ENCODE measurements at places on chromosomes 12 and 14. TPM values are rescaled to one million over a fixed set of nuclear protein-coding genes. Genes with fewer than 3 reads are reported as not detected.

DNA sequence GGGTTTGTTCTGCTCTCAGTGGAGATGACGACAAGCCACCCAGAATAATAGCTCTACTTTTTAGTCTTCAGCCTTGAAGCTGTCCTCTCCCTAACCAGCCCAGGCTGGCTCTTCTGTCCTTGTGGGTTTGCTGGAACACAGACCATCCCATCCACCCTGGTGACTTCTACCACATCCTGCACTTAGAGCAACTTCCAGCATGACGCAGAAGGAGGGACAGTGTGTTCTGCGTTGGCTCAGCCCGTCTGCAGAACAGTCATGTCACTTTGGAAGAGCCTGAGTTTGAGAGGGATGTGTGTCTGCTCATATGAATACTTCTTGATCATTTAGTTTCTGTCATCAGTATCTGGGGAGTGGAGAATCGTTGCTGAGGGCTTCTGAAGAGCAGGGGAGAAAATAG lies 198.0 kb downstream of the CACNA1C start:
- no peak for DNase-seq

DNA sequence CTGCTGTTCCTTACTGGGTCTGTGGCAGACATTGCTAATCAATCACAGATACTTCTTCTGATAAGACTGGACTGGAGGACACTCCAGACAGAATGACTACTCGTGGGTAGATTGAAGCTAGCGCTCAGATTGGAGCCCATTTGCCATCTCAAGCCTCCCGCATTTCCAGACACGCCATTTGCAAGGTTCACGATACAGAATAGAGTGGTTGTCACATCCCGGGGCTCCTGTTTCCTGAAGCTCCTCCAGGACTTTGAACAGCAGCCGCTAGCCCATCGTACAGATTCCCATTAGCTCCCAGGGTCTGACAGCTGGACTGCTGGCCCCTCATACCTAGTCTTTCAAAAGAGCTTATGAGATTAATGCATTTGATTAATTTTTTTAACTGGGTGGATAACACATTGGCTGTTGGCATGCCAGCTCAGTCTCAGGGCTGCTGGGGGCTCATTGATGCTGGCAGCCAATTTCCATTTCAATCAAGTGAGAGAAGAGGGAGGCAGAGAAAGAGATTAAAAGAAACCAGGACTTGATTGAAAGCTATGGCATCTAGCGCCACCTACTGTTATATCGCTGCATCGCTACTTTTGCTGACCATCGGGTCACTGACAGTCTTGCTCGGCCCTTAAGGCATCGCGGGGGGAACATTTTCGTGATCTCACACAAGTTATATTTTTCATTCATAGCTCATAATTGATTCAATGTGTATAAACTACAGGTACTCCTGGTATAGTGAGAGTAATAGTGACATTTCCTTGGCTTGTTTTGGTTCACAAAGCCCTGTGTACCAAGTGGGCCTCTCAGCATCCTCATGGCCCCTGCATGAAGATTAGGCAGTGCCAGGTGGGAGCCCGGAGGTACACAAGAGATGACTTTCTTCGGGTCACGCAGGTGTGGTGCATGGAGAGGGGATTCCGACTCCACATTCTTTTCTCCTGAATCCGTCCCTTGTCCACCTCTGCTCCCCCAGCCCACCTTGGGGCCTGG lies 78.6 kb downstream of the CCDC60 start:
- no peak for DNase-seq

DNA sequence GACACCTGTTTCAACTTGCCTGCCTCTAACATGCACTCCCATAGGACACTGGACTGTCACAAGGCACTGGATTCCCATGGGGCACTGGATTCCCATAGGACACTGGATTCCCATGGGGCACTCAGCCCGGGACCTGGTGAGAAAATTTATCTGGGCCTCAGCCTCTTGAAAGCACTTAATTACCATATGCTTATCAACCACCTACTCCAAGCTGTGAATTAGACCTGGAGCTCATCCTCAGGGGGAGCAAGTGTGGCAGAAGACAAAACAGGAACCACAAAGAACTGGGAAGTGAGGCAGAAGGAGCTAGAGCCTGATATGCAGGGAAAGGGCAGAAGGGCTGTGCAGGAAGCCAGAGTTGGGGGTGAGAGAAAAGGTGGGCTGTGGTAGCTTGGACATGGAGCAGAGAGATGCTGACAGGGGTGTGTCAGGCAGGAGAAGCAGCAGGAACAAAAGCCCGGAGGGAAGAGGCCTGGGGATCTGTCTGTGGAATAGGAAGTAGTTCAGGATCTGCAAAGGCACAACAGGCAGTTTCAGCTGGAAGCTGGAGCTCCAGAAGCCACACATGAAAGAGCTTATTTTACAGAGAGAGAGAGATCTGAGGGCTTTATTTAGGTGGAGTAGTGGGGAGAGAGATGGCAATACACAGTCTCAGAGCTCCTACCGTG lies 3.1 kb downstream of the KRT82 start:
- DNase-seq = no peak

GRCh38 chr14:99519931-99520421 lies 38.8 kb downstream of the CCNK start:
- no peak for DNase-seq

DNA sequence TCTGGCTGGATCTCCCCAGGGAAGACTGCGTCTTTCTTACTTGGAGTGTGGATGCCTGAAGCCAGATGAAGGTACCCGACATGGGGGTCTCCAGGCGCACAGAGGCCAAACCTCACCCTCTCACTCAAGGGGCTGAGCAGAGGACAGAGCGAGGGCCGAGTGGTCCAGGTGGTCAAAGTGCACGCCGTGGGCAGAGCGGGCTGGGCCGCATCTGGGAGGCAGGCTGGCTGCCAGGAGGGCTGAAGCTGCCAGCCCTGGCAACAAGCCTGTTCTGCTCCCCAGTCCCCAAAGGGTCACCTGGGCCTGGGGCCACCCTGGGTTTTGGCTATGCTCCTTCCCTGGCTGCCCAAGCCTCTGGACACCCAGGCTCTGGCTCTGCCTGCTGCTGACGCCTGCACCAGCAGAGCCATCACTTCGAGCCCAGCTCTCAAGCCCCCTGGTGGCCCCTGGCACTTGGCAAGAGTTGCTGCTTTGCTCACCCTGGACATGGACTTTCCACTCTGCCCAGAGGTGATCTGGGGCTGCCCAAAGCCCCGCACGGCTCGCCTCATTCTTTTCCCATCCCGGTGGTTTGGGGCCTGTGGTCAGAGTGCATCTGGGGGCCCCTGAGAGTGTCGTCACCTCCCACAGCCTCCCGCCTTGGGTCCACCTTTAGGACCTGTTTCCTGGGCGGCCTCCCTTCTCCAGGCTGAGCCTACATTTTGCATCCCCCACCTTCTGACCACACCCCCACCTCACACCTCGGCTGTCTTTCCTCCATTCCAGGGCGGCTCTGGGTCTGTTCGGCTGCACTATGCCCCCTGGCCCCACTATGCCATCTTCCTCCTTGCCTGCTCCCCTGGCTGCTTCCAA lies 2.8 kb downstream of the ADSS1 start:
- DNase-seq = no peak

The NFE2 gene
- not detected for total RNA-seq

The TSHR gene
- 0.17 TPM for total RNA-seq

The ETNK1 gene
- 98.5 TPM for total RNA-seq

- no peak for DNase-seq
Observed at GRCh38 chr14:74848768-74849167, 27.2 kb downstream of the PROX2 start.

The BRMS1L gene
- 3.7 TPM for total RNA-seq

DNA sequence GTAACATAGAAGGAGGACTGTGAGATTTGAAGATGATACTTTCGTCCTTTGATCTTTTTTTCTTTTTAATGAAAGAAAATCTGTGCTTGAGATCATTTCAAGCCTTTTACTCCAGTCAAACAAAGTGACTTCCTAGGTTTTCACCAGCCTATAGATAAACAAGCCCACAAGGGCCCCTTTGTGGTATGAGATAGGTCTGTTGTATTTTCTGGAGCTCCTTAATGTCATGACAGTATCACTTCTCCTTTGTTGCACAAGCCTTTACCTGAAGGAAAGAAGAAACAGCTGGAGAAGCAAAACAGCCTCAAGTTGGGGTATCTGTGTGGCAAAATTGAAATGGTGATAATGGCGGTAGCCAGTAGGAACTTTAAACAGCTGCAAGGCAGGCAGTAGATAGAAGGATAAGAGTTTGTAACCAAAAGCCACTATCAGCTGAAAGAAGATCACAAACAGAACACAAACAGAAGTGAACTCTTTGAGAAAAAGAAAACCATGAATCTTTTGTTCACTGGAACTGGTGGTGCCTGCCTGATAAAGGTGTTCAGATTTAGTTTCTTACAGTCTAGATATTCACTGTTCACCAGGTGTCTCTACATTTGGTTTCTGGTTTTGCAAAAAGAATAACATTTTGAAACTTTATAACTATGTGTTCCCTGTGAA lies 96.8 kb downstream of the LGR5 start:
- DNase-seq = no peak

The KLHDC1 gene
- 5.7 TPM for total RNA-seq

- DNase-seq = no peak
Observed at GRCh38 chr14:90661866-90662265, 154.4 kb downstream of the TTC7B start.

GRCh38 chr12:105888696-105889095 lies 250.1 kb downstream of the NUAK1 start:
- no peak for DNase-seq

The COA8 gene
- 28.4 TPM for total RNA-seq

The LRRC9 gene
- not detected for total RNA-seq

The P2RX7 gene
- 2.7 TPM for total RNA-seq

- DNase-seq = no peak
Observed at GRCh38 chr12:22935090-22935489, 310.1 kb downstream of the ETNK1 start.

The MORN3 gene
- total RNA-seq = 0.42 TPM

The RIMBP2 gene
- total RNA-seq = not detected

The BATF gene
- 171 TPM for total RNA-seq

DNA sequence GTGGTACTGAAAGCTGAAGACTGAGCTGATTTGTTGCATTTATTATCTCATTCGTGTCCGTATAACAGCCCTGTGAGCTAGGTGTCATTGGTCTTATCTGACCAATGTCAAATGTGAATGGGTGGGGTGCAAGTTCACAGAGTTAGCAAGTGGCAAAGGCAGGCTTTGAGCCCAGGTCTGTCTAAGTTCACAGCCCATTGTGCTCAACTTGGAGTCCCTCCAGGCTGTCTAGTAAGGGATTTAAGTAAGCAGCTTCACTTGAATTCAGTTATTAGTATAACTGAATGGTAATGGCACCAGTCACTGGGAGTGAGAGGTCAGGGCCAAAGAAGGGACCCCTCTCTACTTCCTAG lies 8.5 kb downstream of the C1S start:
- no peak for DNase-seq

GRCh38 chr14:96863327-96863985 lies 66.3 kb downstream of the VRK1 start:
- DNase-seq = no peak

- no peak for DNase-seq
Observed at GRCh38 chr14:35861204-35861868, 35.2 kb downstream of the BRMS1L start.

DNA sequence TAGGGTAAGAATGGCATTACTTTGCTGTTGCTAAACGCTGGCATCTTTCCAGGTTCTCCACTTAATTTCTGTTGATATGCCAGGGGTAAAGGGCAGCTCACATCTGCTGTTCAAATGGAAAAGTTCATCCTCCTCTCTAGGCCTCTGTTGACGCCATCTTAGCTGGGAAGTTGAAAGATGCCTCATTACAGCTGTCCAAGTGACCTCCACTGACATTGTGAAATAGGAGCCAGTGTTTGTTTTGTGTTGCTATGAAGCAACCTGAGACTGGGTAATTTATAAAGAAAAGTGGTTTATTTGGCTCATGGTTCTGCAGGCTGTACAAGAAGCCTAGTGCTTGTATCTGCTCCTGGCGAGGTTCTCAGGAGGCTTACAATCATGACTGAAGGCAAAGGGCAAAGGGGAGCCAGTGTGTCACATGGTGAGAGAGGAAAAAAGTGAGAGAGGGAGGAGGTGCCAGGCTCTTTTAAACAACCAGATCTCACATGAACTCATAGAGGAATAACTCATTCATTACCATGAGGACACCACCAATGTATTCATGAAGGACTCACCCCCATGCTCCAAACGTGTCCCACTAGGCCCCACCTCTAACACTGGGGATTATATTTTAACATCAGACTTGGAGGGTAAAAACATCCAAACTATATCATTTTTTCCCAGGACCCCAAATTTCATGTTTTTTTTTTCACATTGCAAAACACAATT lies 3.2 kb upstream of the ADAM21 start:
- no peak for DNase-seq

GRCh38 chr12:22121224-22121623 lies 75.2 kb downstream of the CMAS start:
- DNase-seq = no peak

The TXNRD1 gene
- 77.3 TPM for total RNA-seq

DNA sequence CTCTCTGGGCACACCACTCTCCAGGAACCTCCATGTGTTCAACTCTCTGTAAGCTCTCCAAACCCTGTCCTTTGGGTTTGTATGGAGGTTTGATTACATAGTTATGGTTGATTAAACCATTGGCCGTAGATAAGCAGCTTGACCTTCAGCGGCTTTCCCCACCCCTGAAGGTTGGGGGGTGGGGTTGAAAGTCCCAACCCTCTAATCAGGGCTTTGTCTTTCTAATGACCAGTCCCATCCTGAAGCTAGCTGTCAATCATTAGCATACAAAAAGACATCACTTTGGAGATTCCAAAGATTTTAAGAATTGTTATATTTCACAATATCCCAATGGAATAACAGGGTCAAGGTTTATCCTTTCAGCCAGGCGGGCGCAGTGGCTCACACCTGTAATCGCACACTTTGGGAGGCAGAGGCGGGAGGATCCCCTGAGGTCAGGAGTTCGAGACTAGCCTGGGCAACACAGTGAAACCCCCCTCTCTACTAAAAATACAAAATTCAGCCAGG lies 8.4 kb downstream of the FAM186A start:
- DNase-seq = no peak
